ENCODE measurements at places on chromosomes 5 and 9. TPM values are rescaled to one million over a fixed set of nuclear protein-coding genes. Genes with fewer than 3 reads are reported as not detected.
A peak's percentile ranks its signal among the peaks of the same experiment; 100 is the strongest.

DNA sequence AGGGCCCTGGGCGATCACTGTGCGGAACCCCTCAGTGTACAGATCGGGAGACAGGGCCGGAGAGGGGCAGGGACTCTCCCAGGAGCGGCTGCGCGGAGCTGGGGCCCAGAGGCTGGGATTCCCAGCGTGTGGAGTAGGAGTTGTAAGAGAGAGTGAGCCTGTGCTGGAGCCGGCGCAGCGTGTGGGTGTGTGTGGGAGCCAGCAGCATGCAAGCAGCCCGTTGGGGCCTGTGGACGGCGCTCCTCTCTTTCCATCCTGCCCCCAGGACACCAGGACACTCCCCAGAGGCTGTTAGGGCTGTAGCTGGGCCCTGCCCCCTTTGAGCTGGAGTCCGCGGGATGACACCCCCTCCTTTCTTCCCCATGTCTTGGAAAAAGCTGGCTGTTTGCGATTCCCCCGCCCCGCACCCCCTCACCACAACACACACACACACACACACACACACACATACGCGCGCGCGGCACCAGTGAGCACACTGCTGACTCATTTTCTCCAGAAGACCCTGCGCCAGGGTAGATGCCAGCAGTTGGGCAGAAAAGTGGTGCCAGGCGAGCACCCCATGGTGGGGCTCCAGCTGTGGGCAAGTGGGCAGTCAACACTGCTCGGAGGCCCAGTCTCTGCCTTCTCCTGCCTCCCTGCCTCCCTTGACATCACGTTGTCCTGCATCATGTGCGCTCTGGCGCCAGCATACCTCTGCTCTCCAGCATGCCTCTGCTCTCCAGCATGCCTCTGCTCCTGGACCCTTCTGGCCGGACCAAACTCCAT is 1.5 kb downstream of the COL27A1 start:
- no peak for DNase-seq

DNA sequence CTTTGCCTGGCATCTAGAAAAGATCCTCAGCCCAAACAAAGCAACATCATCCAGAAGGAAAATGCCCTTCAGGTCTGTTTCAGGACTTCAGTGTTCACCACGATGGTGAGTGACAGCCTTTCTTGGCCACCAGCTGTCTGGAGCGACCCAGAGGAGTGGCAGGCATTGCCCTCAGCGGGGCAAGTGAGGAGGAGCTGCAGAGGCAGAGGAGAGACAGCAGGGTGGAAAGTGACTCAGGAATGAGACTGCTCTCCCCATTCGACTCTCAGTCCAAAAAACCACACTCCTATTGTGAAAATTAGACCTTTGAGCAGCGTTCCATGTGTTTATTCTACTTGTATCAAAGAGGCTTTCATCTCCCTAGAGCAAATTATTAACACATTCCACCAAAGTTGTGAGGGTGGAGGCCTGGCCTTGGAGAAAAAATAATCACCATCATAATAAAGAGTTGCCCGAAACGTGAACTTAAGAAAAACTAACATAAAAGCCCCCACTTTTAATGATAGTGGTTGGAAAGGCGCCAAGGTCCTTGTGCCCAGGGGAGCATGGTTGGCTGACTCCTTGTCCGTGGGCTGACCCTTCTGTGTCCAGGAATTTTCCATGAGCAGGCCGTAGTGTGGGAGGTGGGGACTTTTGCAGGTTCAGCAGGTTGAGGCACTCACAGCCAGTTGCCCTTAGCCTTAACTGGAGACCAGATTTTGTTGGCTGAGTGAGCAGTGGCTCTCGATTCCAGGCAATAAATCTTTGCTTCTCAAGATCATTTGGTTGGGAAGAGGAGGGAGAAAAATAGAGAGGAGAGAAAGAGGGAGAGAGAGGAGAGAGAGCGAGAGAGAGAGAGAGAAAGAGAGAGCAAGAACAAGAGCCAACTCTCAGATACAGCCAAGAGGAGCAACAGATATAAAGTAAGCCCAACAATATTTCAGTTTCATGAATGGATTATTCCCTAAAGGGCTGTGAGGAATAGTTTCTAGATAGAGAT is 125.9 kb upstream of the ANKRD55 start:
- DNase-seq, result no peak

GRCh38 chr9:20065796-20066700 is 277.2 kb upstream of the SLC24A2 start:
- no peak for DNase-seq

DNA sequence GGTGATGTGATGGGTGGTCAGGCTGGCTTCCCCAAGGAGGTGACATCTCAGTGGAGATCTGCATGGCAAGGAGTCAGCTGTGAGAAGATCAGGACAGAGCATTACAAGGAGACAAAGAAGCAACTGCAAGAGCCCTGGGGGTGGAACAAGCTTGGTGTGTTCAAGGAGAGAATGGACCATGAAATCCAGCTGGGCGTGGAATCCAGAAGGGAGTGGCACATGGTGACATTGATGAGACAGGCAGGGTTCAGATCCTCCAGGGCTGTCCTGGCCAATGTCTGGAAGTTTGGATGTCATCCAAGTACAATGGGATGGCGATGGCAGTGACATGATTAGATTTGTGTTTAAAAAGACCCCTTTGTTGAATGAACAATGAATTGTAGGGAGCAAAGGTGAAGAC is 175.6 kb downstream of the MACROH2A1 start:
- no peak for DNase-seq

DNA sequence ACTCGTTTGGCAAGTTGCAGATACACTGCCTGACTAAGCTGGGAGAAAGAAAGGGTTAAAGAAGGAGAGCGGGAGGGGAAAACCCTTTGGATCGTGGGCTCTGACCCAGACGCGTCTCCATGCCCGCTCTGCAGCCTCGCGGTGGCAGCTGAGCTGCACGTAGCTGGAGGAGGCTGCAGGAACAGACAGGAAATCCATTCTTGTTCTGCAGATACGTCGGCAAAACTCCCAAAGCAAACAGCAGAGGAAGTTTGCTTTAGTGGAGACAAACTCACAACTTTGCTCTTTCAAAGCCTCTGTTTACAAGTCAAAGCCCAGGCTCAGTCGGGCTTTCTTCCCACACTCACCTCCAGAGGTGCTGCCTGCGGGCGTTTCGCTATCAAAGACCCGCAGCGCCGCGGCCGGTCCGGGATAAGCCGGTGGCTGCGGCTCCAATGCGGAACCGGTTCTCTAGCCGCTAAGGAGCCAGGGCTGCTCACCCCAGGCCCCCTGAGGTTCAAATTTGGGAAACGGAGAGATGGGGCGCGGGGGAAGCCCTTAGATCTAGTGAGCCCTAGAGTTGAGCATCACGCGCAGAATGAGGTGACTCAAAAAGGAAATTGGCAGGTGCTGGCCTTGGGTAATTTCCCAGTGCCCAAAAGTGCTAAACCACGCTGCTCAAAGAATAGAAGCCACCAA is 60.7 kb downstream of the MAT2B start:
- DNase-seq, result peak; percentile 11

- DNase-seq, result no peak
Measured at GRCh38 chr5:144370273-144370672, 199.6 kb downstream of the KCTD16 start.

DNA sequence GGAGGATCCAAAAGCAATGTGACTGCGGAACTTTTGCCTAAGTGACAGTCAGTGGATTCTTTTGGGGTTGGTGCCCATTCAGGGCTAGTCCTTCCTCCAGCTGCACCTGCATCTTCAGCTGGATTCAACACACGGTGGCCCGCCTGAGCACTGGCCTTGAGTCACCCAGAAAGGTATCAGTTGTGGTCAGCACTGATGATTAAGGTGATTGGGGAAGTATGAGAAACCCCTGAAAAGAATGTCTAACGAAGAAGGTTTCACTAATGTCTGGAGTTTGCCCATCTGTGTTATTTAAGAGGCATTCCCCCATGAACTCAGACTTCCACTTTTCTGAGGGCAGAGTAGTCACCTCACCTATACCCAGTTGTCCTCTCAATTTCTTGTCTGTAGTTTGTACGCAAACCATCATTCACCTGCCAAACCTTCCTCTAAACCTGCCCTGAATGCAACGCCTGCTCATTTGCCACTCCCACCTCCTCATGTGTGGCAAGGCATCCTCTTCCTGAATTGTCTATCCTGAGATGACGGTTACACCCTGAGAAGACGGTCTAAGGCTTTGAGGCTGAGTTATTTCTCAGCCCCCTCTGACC is 27.2 kb downstream of the CSF2 start:
- peak; percentile 75 for DNase-seq

DNA sequence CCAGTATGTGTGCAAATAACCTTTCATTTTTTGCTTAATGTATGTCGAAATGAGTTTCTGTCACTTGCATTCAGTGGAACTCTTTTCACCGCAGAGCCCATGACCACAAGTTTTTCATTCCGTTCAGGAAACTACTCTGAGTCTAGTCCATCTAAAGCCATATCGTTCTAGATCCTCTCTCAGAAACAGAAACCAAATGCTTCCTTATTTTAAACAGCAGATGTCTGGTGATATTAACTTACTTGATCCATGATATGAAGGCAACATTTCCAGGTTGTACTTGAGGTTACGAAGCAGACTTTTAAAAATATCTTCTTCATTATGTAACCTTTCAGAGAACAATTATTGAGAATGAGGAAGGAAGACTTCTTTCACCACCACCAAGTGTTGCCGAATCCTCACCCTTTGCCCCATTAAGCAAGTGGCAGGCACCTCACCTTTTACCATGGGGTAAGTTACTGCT is 72.4 kb upstream of the GNAQ start:
- DNase-seq, result no peak

GRCh38 chr9:73683862-73684591 is 532.4 kb downstream of the ANXA1 start:
- DNase-seq, result no peak

DNA sequence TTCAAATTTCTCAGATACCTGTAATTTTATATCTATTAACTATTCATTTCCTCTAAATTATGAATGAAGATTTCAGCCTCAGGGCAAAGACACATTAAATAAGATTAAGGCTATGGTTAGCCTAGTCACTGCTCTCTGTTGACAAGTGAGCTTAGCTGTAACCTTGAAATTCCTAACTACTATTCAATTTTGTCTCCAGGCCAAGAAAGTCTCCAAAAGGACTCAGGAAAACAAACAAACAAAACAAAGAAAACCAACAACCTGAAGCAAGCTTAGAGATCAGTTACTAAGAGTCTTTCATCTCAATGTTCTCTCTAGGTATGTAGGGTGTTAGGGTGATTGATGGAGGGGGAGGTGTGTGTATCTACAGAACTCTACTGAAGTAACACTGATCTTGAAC is 9.6 kb upstream of the CTNNAL1 start:
- DNase-seq, result no peak

DNA sequence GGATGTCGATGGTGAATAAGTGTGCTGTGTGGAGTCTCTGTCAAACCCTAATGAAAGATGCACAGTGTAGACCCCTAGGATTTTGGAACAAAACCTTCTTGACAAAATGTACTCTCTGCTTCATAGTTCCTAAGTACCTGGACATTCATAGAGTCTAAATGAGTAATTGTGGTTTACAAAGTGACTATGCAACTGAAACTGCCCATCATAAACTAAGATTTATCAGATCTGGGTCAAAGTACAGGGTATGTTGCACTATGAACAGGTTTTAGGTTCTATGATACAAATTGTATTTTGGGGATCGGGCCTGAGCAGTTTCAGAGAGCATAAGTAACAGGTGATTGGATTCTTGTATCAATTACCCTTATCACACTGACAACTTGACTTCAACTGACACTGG is 79.4 kb downstream of the LURAP1L start:
- DNase-seq, result no peak

GRCh38 chr9:113011911-113012381 is at the start of gene ZNF883:
TSS of gene ZNF883 (minus strand) at chr9:113012192.
- no peak for DNase-seq

DNA sequence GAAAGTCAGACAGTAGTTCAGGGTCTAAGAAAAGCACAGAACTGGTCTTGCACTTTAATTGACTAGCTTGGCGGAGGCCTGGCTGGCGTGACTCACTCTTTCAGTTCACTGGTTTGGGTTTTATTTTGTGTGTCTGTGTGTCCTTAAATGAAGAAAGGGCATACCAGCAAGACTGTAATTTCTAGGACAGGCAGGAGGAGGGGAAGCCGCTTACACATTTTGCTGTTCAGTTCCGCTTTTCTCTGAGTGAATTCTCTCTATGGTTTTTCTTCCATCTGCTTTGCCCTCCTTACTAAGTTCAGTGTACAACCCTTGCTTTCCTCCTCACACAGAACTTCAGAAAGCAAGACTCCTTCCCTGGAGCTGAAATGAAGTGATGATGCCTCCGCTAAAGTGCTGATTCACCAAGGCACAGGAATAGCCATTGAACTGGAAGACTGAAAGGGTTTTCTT is 150.8 kb downstream of the MEF2C start:
- peak; percentile 94 for DNase-seq

GRCh38 chr9:71916834-71917534 is 5.5 kb downstream of the C9orf85 start:
- no peak for DNase-seq

- no peak for DNase-seq
Measured at GRCh38 chr9:27348785-27349697, 52.1 kb upstream of the EQTN start.

- no peak for DNase-seq
Measured at GRCh38 chr5:55597014-55597981, 62.5 kb upstream of the PLPP1 start.

- DNase-seq, result no peak
Measured at GRCh38 chr9:87615547-87616148, 110.3 kb upstream of the CTSL start.

GRCh38 chr9:135602789-135603481 is 36.4 kb downstream of the GLT6D1 start:
- DNase-seq, result no peak

GRCh38 chr9:131227959-131228460 is 48.3 kb downstream of the FAM78A start:
- no peak for DNase-seq

- DNase-seq, result no peak
Measured at GRCh38 chr9:115015018-115015635, 84.7 kb upstream of the TNFSF8 start.

DNA sequence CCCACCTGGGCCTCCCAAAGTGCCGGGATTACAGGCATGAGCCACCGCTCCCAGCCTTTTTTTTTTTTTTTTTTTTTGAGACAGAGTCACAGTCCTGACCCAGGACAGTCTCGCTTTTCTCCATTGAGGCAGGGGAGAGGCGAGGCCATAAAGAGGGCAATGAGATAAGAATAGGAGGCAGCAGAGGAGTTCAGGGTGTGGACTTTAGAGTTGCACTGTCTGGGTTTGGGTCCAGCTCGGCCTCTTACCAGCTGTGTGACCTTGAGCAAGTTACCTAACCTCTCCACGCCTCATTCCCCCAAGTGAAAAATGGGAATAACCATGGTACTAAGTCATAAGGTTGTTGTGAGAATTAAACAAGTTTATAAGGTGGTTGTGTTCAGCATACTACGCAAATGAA is 24.6 kb upstream of the ANKH start:
- no peak for DNase-seq

ANKRD18A gene
- total RNA-seq, result not detected

TCF7 gene
- total RNA-seq, result 60.2 TPM

SLC34A1 gene
- 0.10 TPM for total RNA-seq

HIGD2A gene
- total RNA-seq, result 170 TPM

KCNMB1 gene
- 3.5 TPM for total RNA-seq

RNF38 gene
- total RNA-seq, result 31.3 TPM

HOMER1 gene
- total RNA-seq, result 12.9 TPM

SV2C gene
- total RNA-seq, result 1.1 TPM

SKP2 gene
- total RNA-seq, result 49.7 TPM

COQ4 gene
- total RNA-seq, result 39.4 TPM

FNIP1 gene
- total RNA-seq, result 18.0 TPM

NPR3 gene
- not detected for total RNA-seq

CEMIP2 gene
- 1.2 TPM for total RNA-seq

FBP1 gene
- not detected for total RNA-seq

Measured in GM12878 (cell line).